ENCODE measurements at places on chromosomes 11 and 22.

- no peak for DNase-seq
Measured at GRCh38 chr11:77547047-77547836, 42.5 kb upstream of the AQP11 start.

DNA sequence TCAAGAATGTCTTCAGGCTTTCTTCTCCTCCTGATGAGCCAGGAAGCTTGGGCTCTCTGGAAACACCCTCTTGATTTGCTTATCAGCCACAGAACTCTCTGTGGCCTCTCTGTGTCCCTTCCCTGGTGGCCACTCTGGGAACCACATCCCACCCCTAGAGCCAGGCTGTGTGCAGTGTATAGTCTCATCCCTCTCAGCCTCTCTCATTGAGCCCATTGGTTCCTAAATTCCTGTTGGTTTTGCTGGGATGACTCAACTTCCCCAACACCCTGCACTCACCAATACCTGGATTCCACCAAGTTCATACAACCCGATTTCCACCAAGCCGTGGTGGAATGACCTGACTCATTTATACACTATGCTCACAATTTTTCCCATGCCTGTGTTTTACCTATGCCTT is 5.2 kb downstream of the IRAG1 start:
- no peak for DNase-seq

- DNase-seq = no peak
Measured at GRCh38 chr11:74024261-74025029, 15.6 kb upstream of the UCP3 start.

DNA sequence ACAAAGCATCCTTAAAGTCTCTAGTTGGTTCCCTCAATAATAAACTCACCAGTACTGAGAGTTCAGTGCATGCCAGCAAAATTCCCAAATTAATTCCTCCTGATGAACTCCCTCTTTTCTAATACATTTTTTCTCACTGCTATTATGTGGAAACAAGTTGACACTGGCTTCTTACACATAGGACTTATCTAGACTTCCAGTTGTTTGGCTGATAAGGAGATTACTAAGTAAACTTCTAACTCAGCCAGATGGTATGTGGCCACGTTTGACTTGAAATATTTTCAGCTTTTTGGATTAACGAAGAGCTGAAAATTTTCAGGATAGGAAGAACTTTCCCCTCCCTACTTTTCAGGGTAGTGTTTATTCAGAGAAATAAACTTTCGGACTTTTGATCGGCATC is 1154.2 kb upstream of the TENM4 start:
- no peak for DNase-seq

DNA sequence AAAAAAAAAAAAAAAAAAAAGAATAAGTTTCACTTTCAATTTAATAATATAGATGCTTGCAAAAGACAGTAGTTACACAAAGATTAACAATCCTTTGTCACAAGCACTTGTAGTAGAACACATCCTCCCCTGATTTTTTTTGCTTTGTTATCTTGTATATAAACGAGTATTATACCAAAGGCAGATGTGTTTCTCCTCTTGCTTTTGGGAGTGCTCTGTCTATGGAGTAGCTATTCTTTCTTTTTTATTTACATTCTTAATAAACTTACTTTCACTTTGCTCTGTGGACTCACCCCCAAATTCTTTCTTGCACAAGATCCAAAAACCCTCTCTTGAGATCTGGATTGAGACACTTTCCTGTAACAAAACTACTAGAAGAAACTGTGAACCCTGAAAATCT is 3.4 kb upstream of the MRPL16 start:
- DNase-seq = no peak

GRCh38 chr11:120839846-120840402 is 184.0 kb upstream of the TBCEL start:
- DNase-seq = no peak

All from NCI-H187 treated with DMSO at 0.1 percent for 48 hours (cell line).